ENCODE measurements at places on chromosomes 6 and 20.

- no peak for DNase-seq
Observed at GRCh38 chr6:122651604-122652003, 41.4 kb downstream of the PKIB start.

DNA sequence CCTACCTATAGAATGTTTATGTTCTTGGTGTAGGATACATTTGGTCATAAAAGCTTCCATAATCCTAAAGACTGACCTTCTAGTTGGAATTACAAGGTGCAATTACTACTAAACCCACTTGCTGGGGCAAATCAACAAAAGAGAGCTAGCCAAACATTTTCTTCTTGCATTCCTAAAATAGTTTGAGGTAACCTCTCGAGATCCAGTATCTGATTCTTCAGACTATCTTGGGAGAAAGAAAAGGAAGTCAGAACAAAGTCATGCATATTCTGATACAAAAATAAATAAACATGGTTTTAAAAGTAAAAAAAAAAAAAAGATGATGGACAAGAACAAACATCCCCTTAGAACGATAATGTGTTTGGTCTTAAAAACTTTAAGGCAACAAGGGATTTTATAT, 294.2 kb upstream of the RSPO3 start:
- no peak for DNase-seq

DNA sequence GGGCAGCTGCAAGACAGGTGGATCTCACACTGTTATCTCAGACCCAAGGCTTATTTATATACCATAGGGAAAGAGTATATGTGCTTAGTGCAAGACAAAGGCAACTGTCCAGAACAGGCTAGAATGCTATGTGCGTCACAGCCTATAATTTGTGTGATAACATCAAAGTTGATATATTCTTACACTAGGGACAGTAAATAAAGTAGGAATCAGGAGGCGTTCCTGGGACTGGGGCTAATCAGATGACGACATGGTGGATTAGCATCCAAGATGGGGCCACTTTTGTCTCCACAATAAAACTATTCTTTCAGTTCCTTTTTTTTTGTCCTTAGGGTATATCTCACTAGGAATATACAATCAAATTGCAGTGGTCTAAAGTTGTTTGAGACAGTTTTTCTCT, 54.9 kb upstream of the IER3 start:
- no peak for DNase-seq

DNA sequence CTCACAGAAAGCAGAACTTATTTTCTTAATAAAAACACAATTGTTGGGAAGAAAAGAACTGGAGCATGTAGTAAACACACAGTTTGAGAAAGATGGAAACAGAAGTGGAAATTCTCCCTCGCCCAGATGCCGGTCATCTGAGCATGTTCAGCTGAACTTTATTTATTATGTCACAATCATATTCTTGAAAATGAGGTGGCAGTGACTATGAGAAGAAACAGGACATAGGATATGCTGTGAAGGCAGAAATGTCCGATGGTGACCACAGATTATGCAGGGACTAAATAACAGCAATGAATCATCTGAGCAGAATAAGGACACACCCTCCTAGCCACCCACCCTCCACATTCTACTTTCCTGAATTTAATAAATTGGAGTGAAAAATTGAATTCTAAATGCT, 425.3 kb upstream of the NOX3 start:
- DNase-seq = no peak

DNA sequence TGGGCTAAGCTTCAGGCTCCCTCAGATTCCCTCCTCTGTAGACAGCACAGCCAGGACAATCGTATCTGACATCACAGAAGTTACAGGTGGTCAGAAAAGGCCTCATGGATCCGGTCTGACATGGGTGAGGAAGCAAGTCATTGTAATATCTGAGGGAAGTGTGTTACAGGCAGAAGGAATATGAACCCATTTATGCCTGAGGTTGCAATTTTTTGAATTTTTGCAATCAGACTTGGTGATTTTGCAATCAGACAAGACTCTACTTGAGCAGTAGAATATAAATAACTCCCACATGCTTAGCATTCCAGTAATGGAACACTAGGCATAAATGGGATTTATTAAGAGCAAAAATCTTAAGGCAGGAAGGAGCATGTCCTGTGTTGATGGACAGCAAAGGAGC, 52.1 kb downstream of the CBLN4 start:
- no peak for DNase-seq

- DNase-seq = no peak
Observed at GRCh38 chr6:18022398-18023231, 35.2 kb upstream of the KIF13A start.

GRCh38 chr20:5192570-5193431, 66.0 kb downstream of the CDS2 start:
- DNase-seq = no peak

- DNase-seq = peak; percentile 36
Observed at GRCh38 chr6:25050356-25050755, 114.6 kb upstream of the RIPOR2 start.

DNA sequence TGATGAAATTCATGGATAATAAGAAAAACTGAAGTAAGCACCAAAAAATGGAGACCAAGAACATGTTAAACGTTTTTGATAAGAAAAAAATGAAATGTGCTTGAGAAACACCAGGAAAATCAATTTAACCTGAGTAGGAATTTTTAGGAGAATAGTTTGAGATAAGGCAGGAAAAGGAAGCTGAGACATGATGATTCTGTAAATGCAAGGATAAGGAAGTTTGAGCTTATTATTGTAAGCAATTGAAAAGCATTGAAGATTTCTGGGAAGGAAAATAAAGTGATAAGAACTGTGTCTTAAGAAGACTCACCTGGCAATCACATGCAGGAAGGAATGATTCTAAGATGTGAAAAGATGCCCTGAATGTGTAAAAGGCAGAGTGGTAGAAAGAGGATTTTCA, 66.6 kb downstream of the ALDH8A1 start:
- no peak for DNase-seq

DNA sequence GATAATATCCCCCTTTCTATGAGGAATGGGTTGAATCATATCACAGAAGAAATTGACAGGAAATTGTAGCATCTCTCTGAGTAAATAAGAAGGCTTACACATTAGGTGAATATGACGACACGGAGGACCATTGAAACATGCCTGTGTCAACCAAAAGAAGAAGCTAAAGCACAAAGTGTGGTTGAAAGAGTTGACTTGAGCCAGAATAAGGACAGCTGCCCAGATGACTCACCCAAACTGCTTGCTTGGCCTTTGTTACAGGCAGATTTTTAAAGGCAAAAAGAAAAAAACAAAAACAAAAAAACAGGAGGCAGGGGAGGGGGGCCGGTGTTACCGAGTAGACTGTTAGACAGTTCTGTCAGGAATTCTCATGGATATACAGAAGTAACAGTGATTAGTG, 129.8 kb upstream of the EDN1 start:
- no peak for DNase-seq

DNA sequence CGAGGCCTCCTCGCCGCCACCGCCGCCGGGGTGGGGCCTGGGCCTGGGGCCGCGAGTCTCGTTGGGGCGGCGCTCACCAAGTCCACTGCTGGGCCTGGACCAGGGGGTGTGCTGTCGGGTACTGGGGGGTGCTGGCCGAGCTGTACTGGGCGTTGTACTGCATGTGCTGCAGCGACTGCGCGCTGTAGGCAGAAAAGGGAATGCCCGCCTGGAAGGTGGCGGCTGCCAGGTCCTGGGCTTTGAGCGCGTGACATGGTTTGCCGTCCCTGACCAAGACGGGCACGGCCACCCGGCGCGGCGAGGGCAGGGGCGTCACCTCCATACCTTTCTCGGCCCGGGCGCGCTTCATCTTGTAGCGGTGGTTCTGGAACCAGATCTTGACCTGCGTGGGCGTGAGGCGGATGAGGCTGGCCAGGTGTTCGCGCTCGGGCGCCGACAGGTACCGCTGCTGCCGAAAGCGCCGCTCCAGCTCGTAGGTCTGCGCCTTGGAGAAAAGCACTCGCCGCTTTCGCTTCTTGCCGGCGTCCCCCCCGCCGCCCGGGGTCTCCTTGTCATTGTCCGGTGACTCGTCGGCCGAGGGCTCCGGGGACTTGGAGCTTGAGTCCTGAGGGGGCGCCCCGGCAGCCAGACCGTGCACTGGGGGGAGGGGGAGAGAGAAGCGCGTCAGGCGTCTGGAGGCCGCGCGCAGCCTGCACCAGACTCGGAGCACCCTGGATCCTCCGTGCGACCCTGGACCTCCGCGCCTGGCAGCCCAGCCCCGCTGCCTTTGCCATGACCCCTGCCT, 1.8 kb downstream of the NKX2-2 start:
- no peak for DNase-seq

GRCh38 chr6:156347246-156347645, 429.9 kb upstream of the ARID1B start:
- no peak for DNase-seq

DNA sequence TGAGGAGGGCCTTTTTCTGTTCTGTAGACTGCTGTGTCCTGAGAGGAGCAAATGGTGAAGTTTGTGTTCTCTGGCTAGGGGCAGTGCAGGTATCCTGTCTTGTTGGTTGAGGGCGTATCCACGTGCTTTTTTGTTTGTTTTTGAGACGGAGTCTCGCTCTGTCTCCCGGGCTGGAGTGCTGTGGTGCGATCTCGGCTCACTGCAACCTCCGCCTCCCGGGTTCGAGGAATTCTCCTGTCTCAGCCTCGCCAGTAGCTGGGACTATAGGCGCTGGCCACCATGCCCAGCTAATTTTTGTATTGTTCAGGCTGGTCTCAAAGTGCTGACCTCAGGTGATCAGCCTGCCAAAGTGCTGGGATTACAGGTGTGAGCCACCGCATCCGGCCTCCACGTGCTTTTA, 10.8 kb upstream of the PXDC1 start:
- DNase-seq = no peak

DNA sequence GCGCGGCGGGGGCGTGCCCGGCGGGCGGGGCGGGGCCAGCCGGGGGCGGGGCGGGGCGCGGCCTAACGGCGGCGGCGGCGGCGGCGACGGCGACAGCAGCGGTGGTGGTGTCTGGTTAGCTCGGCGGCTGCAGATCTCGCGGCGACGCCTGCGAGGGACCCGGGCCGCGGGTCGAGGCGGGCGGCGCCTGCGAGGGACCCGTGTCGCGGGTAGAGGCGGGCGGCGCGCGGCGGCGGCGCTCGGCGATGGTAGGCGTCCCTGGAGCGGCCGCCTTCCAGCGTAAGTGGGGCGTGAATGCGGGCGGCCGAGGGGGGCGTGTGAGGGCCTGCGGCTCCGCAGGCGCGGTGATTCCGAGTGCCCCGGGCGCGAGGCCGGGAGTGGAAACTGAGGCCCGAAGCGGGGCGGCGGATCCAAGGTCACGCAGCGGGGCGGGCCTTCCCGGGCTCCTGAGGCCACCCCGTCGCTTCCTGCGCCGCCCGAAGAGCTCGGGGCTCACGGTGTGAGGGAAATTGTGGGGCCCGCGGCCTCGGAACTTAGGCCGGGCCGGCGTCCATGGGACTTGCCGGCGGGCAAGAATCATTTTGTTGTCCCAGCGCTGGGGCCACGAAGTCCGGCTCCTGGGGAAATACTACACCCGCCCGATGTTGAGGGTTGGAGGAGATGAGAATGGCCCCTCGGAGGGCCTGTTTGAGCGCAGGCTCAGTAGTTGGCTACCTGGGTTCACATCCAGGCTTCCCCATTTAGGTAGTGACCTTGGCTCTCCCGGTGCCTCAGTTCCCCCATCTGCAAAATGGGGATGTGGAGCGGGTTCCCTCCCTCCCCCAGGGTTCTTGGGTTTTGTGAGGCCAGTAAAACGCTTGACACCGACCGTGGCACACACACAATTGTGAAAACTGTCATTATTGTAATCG, at the start of gene CBFA2T2:
Gene CBFA2T2 (plus strand): TSS at position 74 of the 911 bp plus-strand sequence. CDS start 172 bp downstream, at position 246.
- DNase-seq = no peak

DNA sequence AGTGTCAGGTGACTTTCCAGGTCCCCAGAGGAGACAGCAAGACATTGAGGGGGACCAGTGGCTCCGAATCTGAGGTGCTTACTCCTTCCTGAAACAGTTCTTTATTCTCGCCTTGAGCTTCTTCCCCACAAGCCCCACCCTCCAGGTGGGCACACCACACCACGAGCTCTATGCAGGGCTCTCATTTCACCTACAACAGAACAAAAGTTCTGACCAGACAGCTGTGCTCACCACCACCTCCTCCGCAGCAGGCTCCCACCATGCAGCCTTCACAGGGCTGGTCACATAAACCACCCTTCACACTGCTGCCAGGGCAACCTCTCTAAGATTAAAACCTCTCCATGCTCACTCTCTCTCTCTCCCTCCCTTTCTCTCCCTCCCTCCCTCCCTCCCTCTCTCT, 384.5 kb upstream of the ARID1B start:
- no peak for DNase-seq

GRCh38 chr6:47377971-47378370, 68.3 kb upstream of the TNFRSF21 start:
- no peak for DNase-seq

DNA sequence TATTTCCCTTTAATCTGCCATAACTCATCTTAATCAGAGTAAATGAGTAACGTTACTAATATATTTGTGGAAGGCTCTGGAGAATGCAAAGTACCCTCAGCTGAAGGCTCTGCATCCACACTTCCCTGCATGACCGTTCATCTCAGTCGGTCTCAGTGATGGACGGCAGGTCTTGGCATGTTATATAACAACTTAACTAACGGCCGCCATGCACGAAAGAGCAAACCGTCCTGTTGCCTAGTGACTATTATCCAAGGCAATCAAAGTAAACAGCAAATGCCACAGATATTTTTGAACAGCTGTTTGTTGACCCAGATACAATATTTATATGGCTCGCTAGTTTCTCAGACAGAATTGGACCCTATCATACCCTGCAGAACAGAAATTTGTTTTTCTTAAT, 194.9 kb upstream of the SMLR1 start:
- no peak for DNase-seq

GRCh38 chr6:137086031-137086430, 41.3 kb upstream of the IL20RA start:
- no peak for DNase-seq

DNA sequence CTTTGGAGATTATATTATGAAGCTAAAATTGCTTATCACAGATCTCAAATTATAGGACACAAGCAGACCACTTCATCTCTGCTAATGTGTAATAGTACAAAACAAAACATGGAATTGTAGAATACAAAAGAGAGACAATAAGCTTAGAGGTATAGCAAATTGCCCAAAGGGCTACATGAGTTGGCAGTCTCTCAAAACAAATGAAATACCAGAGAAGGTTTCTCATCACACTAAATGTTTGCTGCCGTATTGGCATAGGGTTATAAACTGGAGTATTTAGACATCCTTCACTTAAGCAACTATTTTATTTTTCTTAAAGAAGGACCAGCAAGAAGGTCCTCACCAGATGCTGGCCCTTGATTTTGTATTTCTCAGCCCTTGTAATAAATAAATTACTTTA, 5.9 kb upstream of the EYA4 start:
- no peak for DNase-seq

- no peak for DNase-seq
Observed at GRCh38 chr6:124420116-124420840, 542.0 kb upstream of the RNF217 start.

GRCh38 chr6:154414021-154414813, 57.6 kb upstream of the IPCEF1 start:
- DNase-seq = no peak

- DNase-seq = no peak
Observed at GRCh38 chr20:5315807-5316187, 957 bp downstream of the PROKR2 start.

GRCh38 chr6:137390334-137390733, 103.9 kb downstream of the OLIG3 start:
- no peak for DNase-seq

- no peak for DNase-seq
Observed at GRCh38 chr20:32634041-32634805, 39.5 kb downstream of the C20orf203 start.

Data from stimulated activated naive CD8-positive, alpha-beta T cell treated with anti-CD3 and anti-CD28 coated beads, Interleukin-15, amount 100 ng/mL, for 72 hours (primary cell).